Stimulated activated CD4-positive, alpha-beta T cell treated with anti-CD3 and anti-CD28 coated beads, Interleukin-1b, Interleukin-23, amount 100 ng/mL, for 24 hours (primary cell): ENCODE measurements at places on chromosomes 4 and X.

DNA sequence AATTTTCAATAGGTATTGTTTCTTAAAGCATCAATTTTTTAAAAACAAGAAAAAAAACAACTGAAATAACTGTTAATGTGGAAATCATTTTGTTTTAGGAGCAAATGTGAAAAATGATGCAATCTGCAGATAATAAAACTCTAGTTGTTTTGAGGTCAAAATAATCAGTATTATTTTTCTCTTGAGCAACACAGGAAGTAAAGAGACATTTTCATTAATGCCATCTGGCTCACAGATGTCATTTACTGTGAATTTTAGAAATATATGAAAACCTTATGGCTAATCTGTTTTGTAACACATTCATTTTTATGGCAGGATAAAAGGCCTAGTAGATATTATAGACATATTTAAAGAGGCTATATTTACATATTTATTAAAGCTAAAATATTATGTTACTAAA is 141.6 kb downstream of the PCDH18 start:
- DNase-seq, result no peak

DNA sequence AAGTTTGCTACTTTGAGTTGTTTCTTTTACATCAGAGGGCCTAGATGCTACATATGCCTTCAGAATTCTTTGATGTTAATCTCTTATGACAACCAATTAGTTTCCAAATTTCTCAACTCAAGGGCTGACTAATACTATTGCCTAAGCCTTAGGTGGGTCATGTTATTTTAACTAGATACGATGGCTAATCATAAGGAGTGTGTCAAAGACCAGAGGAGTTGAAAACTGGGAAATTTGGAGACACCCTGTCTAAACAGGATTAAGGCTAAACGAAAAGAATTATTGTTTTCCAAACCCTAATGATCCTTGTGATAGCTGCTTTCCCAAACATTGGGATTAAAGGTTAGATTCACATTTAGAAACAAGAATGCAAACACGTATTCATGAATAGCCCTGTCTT is 228.5 kb downstream of the PCDH7 start:
- no peak for DNase-seq

DNA sequence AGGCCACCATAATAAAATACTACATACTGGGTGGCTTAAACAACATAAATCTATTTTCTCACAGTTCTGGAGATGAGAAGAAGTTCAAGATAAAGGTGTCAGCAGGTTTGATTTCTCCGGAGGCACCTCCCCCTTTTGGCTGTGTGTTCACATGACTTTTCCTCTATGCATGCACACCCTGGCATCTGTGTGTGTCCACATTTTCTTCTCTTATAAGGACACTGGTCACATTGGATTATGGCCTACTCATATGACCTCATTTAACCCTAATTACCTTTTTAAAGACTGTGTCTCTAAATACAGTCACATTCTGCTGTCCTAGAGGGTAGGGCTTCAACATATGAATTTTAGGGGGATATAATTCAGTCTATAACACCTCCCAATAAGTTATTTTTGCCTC is 79.8 kb downstream of the DCLK2 start:
- DNase-seq, result no peak

GRCh38 chrX:96763608-96764007 is 79.0 kb downstream of the DIAPH2 start:
- no peak for DNase-seq

GRCh38 chr4:156545003-156545785 is 426.4 kb downstream of the PDGFC start:
- no peak for DNase-seq

- no peak for DNase-seq
These were observed 19.5 kb upstream of the NFXL1 start for GRCh38 chr4:47933840-47934239.

GRCh38 chrX:66163849-66164411 is at the start of gene HEPH:
TSS of gene HEPH (plus strand) at chrX:66164247. CDS start at chrX:66170571, 6,324 bp downstream.
- no peak for DNase-seq

- DNase-seq, result no peak
These were observed 127.6 kb downstream of the AASDH start for GRCh38 chr4:56259655-56260054.

DNA sequence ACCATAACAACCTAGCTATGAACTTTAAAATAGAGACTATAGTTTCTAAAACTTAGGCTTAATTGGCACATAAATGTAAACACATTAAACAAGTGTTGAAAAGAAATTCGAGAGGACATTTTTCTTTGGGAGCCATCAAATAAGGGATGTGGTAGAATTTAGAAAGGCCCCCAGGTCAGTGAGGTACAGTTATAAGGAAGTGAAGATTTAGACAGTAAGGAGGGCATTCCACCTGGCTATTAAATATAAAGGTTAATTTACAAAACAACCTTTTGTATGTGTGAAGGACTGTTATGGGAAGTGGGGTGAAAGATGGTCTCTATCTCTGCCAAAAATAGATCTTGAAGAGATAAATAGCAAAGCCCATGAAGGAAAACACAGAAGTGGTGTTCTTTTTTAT is 83.9 kb downstream of the AFF1 start:
- no peak for DNase-seq
